NCI-H1092 treated with DMSO at 0.1 percent for 48 hours (cell line): ENCODE measurements at places on chromosomes 4 and X.

DNA sequence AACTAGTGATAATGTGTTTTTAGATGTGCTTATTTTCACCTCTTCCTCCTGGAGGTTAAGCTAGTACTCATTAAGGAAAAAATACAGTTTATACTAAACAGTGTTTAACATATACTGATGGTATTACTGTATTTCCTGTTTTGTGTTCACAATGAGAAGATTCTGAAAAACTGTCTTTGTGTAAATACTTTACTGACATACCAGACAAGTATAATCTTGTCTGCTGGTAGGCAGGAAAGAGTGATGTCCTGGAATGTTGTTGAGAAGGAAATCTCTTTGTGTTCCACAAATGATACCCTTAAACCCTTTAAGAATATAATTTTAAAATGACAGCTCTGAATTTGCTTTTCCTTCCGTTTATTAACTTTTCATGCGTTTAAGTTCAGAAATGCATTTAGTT is 205.5 kb upstream of the NUDT6 start:
- no peak for DNase-seq

GRCh38 chr4:1408418-1408817 is 2.2 kb upstream of the NKX1-1 start:
- no peak for DNase-seq

DNA sequence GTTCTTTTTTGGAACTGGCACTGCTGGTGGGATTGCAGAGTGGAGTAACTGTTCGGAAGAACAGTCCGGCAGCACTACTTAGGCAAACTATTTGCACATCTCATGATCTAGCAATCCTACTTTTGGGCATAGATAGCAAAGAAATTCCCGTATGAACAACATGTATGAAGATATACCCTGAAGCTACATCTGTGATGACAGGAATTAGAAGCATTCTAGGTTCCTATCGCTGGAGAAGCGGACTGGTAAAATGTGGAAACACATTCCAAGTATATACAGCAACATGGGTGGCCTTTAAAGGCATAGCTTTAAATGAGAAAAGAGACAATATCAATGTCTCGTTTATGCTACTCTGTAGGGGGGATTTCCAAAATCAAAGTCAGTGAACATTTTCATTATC is 3.1 kb downstream of the DCAF16 start:
- DNase-seq, result no peak

DNA sequence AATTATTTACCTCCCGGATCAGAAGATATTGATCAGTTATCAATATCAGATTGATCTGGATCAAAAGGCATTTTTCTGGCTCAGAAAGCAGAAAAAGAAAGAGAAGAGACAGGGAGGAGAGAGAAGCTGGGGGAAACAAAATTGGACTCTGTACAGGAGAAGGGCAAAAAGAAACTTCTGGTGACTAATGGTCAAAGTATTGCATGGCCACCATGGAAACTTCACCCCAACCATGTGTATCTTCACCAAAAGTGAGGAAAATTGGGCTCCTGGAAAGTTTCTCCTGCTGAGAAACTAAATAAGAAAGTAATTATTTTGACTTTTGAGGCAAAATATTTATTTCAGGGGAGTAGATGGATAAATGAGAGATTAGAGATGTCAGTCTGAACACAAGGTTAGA is 33.9 kb downstream of the RNF150 start:
- no peak for DNase-seq

DNA sequence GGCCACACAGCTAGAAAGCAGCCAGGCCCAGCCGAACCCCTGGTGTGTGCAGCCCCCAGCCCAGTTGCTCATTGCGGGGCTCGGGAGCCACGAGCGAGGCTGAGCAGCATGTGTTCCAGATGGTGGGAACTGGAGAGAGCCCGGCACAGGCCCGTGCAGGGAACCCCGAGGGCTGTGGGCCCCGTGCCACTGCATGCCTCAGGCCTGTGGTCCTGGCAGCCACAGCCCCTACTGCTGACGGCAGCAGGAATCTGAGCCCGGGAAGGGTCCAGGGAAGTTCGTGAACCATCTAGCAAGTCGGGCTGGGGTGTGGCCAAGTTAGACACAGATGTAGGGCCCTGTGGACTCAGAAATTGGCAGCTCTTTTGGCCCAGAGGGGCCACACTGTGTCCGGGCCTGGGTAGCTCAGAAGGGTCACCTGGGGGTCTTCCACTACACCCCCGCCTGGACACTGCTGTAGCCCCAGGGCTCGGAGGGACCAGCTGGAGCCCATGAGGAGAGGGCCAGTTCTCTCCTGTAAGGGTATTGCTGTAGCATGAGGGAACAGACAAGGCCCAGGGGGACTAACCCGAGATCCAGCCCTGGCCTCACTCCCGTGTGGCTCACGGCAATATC is 12.1 kb downstream of the HTRA3 start:
- DNase-seq, result no peak

GRCh38 chrX:40503094-40503493 is 77.7 kb upstream of the ATP6AP2 start:
- DNase-seq, result no peak

GRCh38 chr4:7717946-7718490 is 221.6 kb downstream of the AFAP1 start:
- DNase-seq, result no peak

DNA sequence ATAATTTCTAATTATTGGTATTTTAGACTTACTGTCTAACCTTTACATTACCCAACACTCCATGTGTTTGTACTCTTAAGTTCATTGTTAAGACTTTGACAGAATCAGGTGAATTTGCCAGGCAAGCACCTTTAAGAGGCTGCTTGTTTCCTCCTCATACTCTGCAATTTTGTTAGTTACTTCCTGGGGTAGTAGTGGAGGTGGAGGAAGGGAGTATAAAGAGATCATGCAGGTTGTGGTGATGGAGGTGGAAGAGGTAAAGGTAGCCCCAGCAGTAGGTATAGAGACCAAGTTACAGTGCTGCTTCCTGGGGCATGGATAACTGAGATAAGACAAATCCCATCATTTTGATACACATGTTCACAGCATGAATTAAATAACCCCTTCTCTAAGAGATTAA is 6.7 kb downstream of the WDR44 start:
- DNase-seq, result no peak

DNA sequence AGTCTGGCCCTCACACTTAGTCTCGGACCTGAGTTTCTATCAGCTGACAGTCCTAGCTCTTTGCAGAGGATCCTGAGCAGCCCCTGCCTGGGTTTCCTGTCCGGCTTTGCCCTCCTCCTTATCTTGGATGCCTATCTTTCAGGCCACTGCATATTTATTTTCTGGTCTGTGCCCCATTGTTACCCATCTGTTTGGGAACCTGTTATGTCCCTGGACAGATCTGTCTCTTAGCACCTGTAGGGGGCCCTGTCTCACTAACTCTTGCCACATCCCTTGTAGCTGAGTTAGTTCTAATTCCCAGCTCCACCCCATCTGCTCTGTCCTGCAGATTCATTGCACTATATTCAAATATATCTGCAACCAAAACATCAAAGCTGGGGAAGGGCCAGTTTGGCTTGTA is 514.9 kb upstream of the LCORL start:
- no peak for DNase-seq
